Activated CD4-positive, alpha-beta T cell treated with anti-CD3 and anti-CD28 coated beads, Interleukin-2, amount 50 U/mL, for 48 hours (primary cell): ENCODE measurements at places on chromosomes 5 and 9.

DNA sequence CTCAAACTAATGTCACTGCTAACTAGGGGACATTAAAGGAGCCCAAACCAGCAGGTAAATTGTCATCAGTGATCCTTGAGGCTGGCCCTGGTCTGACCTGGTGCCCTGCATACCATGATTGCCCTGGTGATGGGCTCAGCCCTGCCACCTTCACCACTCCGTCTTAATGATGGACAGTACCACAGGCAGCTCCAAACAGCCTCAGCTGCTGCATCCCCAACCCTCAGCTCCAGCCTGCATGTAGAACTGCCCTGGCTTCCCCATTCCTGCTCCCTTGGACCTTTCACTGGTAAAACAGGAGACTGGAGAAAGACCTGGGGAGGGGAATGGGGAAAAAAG is 190.0 kb downstream of the GAS1 start:
- no peak for DNase-seq

- no peak for DNase-seq
Observed at GRCh38 chr5:131296213-131296672, 32.4 kb downstream of the CDC42SE2 start.

- DNase-seq: no peak
Observed at GRCh38 chr9:129232839-129233591, 55.0 kb upstream of the IER5L start.

DNA sequence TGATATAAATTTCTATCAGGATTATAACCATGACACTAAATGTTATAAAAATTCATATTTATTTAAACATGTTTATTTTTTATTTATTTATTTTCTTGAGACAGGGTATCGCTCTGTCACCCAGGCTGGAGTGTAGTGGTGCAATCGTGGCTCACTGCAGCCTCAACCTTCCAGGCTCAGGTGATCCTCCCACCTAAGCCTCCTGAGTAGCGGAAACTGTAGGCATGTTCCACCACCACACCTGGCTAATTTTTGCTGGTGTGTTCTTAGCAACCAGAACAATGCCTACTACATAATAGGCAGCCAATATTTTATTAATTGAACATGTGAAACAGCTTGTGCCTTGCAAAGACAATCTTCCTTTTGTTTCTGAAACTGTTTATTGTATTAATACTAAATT is 6.5 kb upstream of the PTBP3 start:
- DNase-seq: no peak

- DNase-seq: no peak
Observed at GRCh38 chr5:138372225-138372624, 19.7 kb downstream of the KDM3B start.

DNA sequence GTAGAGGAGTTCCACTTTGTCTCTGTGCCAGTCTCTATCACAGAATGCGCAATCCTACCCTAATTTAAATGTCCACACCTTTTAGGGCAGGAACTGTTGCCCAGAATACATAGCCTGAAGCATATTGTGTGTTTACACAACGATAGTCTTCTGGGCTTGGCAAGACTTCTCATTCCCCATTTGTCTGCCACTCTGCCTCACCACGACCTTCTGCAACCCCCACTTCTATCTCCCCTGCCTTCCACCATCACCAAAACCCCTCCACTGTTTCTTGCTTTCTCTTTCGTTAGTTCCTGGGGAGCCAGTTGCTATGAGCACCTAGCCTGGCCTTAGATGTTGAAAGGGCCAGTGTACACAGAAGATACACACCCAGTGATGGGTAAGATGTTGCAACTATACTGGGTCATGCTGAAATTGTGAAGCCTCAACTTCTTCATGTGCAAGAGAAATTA is 883 bp upstream of the RNF145 start:
- no peak for DNase-seq

DNA sequence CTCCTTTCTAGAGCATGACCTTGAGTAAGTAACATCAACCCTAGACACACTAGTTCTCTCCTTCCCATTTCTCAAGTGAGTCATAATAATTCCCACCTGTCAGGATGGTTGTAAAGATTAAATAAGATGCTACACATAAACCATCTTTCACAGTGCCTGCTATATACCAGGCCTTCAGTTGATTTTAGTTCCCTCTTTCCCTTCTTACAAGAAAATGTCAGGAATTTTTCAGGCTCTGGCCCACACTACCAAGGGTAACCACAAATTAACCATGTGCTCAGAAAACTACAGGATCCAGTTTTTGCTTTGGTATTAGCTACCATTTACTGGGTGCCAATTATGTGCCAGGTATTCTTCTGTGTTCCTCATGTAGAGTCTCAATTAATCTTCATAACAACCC is 42.7 kb upstream of the RARS1 start:
- no peak for DNase-seq

- no peak for DNase-seq
Observed at GRCh38 chr5:179215576-179215975, 129.7 kb downstream of the ADAMTS2 start.

- DNase-seq: no peak
Observed at GRCh38 chr9:83466877-83467276, 71.3 kb downstream of the FRMD3 start.

GRCh38 chr9:124344291-124345050 is 70.8 kb downstream of the PSMB7 start:
- no peak for DNase-seq

GRCh38 chr5:159928122-159928909 is 12.0 kb downstream of the ADRA1B start:
- no peak for DNase-seq

DNA sequence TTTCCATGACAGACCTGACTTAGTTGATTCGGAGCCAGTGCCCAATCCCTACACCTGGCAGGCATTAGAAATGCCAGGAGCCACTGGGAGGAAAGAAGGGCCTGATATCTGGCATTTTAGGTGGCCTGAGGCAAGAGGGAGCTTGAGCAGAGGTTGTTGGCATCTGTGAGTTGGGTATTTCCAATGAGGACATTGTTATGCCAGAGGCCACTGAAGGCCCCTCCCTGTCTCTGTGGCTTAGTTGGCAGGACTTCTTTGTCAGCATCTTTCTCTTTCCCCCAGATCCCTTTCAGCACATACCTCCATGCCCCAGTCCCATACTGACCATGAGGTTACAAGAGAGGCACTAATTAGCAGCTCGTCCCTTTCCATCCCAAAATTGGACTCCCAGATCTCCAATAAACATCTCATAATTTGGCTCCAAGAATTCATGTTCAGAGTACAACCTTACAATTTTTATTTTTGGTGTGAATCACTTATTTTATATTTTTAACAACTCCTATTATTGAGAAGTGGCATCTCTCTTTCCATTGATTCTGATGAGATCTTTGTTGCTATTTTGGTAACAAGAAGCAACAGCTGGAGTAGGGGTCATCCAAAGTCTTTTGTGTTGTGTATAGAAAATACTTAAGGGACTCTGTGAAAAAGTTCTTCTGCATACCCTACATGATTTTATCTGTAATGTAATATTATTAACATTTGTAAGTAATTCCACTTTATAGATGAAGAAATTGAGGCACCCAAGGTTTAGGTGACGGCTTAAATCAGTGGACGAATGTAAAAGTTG is 68.6 kb upstream of the MAP3K1 start:
- DNase-seq: no peak

DNA sequence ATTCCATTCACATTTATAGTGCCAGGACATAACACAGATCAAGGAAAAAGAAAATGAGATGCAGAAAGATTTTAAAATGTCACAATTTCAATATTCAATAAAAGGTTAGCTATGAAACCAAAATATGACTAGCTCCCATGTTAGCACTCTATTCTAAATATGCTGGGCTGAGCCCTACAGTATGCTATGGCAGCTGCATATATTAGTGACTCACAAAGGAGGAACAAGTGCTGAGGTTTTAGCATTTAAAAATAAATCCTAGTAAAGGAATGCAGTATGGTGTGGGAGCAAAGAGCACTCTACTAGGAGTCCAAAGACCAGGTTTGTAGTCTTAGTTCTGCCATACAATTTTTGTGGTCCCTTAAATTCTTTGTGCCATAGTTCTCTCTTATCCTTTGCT is 118.4 kb downstream of the OXCT1 start:
- no peak for DNase-seq

DNA sequence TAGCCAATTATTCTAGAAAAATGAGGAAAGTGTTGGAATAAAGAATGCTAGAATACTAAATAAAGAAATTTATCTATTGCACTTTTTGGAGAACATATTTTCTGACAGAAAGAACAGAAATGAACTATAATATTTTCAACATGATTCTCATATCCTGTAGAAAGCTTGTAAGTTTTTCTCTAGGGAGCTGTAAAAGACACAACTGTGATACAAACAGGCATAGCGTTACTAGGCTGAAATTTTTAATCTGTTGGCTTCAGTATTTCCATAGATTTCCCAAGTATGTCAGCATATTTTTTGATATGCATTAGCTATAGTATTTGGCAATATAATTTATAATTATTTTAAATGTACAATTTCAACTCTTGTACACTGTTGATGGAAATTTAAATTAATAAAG is 31.3 kb downstream of the ANXA1 start:
- DNase-seq: no peak

DNA sequence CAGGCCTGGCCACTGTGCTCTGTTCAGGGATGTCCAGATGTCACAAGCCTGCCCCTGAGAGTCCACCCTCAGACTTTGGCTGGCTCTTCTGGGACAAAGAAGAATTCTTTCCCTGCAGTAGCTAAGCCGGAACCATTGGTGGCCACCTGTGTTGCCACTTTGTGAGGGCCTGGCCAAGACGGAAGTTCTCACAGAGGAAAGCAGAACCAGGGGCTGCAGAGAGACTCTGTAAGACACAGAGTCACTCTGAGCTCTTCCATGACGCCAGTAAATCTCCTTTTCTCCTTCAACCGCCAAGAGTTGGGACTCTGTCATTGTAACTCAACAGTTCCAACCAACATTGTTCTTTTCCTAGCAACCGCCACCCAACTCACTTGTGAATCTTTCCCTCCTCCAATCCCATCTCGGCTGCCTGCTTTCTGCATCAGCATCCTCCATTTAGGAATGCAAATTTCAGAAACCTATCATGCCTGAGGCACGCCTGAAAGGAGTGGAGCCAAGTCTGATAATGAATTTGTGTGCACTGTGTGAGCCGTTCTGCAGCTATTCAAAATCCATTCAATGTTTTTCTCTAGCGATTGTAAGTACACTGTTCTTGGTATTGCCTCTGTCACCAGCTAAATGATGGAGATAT is 37.8 kb upstream of the ATP6V1G1 start:
- no peak for DNase-seq

GRCh38 chr5:151023047-151023615 is 2.7 kb downstream of the GPX3 start:
- DNase-seq: no peak

- DNase-seq: no peak
Observed at GRCh38 chr9:126456441-126457174, 130.0 kb downstream of the MVB12B start.

DNA sequence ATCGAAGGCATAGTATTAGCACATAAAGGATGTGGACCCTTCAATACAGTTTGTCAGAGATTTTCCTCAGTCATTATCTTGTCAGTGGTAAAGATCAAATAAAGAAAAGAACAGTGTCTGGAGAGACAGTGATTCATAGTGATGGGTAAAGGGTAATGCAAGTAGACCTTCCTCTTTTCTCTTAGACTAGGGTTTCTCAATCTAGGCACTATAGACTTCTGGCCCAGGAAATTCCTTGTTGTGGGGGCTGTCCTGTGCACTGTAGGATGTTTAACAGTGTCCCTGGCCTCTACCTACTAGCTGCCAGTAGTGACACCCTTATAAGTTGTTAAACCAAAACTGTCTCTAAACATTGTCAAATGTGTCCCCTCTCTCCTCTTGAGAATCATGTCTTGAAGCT is 6.9 kb downstream of the CAMK4 start:
- DNase-seq: no peak

DNA sequence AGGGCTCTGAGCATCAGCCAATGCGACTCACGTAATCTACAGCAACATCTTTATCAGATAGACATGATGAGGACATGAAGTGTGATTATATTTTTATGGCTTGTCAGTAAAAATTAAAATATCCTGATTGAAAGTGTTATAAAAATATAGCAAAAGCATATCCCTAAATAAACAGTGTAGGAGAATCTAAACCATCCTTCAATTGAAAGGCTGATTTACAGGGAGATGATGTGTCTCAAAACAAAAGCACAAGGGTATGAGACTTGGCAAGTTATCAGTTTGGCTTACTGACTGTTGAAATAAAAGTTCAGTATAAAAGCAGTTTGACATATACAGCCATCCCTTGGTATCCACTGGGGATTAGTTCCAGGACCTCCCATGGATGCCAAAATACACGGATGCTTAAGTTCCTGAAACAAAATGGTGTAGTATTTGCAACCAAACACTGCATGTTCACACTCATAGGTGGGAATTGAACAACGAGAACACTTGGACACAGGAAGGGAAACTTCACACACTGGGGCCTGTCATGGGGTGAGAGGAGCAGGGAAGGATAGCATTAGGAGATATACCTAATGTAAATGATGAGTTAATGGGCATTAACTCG is 149.9 kb upstream of the MAP1B start:
- no peak for DNase-seq

DNA sequence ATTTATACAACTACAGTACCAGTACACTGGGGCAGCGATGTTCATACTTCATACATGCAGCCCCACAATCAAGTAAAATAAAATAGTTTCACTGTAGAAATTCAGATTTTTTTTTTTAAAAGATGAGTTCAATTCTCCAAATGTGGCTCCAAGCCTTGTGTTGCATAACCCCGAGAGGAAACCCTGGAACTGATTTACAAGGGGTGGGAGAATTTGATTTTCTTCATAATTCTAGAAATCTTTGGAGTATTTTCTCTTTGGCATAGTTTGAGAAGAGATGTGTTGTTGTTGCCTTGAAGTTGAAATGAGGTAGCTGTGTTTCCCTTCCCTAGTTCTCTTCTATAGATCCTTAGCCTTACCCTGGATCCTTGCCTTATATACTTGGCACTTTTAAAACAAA is 3.1 kb downstream of the RHOBTB3 start:
- no peak for DNase-seq

- DNase-seq: peak; percentile 11
Observed at GRCh38 chr5:77629509-77630113, 8.9 kb downstream of the OTP start.

GRCh38 chr5:91291628-91292569 is 91.2 kb downstream of the ARRDC3 start:
- DNase-seq: no peak

DNA sequence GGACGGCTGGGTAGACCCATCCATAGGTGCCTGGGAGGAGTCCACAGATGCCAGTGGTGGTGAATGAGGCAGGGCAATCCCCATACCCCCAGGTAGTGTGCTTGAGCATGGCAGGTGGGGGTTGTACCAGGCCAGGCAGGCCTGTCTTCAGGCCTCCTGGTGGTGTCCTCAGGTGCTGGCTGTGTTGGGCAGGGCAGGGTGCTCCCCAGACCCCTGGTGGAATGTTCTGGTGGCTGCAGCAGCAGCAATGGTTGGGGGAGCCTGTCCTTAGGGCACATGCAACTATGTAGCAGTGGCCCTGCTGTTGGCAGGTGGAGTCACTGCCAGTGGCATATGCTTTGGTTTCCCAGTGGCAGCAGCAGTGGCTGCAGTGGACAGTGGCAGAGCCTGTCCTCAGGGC is 10.0 kb downstream of the ALG2 start:
- no peak for DNase-seq
